Iris pigment epithelial cell (primary cell): ENCODE measurements at places on chromosomes 2 and 18.

- no peak for DNase-seq
Observed at GRCh38 chr2:164671664-164672396, 50.5 kb upstream of the GRB14 start.

GRCh38 chr2:57343391-57344006 is 703.1 kb upstream of the VRK2 start:
- no peak for DNase-seq

DNA sequence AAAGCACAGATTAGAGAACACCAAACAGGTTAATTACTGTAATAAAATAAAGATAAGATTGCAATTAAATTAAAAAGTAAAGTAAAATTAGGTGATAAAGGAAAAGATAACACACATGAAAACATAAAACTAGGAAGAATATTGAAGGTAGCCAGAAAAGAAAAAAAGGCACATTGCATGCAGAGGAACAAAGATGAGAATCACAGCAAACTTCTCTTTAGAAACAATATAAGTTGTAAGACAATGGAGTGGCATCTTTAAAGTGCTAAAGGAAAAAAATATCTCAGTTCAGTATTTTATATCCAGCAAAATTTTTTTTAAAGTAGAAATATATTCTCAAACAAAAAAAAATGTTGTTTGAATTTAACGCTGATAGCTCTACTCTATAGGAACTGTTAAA is 366.0 kb downstream of the CPS1 start:
- no peak for DNase-seq

DNA sequence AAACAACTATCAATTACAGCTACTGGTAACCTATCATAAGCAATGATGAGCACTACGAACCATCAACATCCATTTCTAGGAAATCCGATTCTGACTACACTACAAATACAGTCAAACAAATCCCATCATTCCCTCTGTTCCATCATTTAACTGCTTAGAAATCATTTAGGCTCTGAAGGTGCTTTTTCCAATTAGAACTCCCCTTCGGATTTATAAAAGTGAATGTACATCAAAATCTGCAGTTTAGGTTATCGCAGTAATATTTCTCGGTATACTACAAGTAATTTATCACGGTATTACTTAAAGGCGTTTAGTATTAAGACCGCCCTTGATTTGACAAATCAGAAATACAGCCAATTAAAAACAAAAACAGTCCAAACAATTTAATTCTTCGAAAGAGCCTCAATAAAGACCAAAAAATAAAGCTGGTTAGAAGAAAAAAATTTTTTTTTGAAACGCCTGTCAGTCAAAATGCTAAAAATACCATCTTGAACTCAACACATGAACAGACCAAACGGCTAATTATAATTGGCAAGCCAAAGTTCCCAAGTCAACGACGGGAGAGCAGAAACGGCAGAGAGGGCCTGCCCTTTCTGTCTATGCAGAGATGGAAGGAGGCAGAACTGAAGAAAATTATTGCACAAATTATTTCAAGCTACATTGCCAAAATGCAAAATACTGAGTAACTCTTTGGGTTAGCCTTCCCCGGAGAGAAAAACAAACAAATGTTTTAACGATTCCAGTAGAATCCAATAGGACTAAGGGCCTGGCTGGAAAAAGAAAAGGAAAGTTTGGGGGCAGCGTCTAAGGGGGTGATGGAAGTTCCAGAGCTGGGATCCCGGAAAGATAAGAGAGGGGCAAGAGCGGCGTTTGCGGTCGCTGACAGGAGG is 1.2 kb downstream of the VPS54 start:
- DNase-seq: peak; percentile 36

DNA sequence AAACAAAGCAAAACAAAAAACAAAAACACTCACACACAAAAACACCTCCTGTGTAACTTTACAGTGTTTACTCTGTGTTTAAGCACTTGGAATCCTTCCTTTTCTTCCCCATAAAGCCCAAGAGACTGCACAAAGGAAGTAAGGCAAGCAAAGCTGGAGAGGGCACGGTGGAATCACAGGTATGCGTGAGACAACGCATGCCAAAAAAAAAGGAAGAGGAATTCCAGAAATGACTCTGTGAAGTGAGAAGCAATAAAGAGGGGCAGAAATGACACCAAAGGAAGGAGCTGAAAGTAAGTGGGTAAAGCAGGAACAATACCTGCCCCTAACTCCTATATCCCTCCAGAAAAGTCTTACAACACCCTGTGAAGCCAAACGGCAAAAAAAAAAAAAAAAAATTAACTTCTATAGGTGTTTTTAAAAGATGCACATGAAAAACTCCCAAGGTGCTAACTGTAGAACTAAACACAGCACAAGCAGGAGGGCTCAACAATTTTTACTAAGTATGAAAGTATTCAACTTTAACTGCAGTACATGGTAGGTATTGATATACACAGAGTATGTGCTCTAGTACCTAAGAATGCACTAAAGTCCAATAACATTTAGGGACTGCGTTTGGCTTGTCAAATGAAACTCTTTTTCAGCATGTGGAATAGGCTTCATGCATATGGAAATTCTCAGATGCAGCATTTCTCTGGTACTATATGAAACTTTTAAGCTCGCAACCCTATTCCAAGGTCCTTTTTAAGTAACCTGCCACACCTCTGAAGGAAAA is 9.1 kb downstream of the RND3 start:
- peak; percentile 34 for DNase-seq

- DNase-seq: no peak
Observed at GRCh38 chr18:13973061-13973575, 57.8 kb upstream of the MC2R start.

GRCh38 chr18:46310258-46310657 is 206.1 kb downstream of the HAUS1 start:
- no peak for DNase-seq

DNA sequence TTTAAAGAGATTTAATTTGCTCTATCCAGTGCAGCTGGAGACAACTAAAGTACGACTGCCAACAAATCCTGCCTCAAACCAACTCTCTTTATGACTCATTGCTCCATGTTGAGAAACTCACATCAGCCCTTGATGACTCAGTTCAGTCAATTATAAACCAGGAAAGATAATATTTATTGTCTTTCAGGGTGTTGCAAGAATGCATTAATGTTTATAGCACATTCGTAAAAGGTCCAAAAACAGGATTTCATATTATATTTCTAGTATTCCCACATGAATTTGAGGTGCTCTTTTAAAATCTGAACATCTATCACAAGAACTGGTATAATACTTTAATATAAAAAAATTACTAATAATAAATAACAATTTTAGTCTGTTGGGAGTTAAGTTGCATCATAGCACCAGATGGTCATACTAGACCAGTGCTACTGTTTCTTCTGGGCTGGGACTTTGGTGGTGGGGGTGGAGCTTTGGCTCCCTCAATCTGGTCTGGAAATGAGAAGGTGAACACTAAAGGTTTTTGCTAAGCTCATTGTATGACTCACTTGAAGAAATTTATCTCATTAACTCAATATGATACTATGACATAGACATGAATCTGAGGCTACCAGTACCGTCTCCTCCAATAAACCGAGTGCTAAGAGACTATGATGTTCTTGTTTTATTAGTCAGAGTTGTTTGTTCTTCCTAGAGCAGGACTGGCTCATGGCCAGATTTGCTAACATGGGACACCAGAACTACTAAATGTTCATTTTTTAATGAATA is 26.6 kb upstream of the MAP3K20 start:
- peak; percentile 99 for DNase-seq

- peak; percentile 73 for DNase-seq
Observed at GRCh38 chr2:188629753-188630527, 338.3 kb downstream of the GULP1 start.

DNA sequence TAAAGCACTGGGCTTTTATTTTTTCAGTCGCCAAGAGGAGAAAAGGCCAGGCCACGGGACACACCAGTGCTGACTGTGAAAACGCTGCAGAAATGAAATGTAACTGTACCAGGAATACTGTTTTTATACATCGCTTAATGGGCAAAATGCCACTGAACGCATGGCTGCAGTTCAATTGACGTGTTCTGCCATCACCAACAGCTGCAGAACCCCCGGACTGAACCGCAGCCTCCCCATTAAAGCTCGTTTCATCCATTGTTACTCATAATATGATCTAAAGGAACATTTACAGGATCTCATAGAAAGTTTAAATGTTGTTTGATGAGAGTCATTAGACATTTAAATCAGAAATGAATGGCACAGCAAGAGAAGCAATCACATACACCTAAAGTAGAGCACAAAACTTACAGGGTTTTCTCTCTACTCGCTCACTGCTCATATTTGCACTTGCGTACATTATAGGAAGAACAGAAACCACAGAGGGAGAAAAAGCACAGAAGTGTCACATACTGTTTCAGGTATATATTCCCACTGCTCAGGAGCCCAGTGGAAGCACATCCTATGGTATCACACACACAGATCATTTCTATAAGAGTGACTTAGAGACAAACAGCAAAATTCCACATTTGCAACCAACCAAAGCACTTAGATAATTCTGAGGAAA is 35.3 kb downstream of the TCF4 start:
- DNase-seq: peak; percentile 37

- DNase-seq: no peak
Observed at GRCh38 chr2:113137827-113138226, 10.4 kb downstream of the IL1RN start.

DNA sequence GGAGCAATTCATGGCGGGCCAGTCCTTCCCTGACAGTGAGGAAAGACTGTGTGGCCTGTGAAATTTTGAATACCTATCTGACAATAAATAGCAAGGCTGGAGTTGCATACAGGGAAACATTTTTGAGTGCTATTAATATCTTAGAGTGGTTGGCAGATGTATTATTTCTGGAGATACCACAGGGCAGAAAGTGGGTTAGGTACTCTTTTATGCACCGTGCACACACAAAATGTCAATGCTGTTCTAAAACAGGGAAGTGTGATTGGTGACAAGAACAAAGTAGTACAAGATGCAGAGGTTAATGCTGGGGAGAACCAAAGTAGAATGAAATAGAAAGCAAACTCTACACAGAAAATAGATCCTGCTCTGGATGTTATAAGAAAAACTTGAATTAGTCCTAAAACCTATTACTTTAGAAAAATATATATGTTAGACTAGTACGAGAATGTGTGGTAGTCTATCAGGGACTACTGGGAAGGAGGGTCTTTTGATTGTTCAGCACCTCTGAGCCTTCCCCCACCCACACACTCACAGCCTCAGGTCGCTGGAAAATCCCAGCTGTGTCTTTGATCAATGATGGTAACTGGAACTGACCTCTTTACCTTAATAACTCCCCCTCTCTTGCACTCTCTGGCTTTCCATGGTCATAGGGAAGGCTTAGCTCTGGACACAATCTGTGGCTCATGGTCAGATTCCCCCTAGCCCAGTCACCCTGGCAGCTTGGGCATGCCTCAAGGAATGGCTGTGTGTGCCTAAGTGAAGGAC is 58.2 kb downstream of the SERPINB8 start:
- no peak for DNase-seq

GRCh38 chr2:38149531-38149930 is 73.6 kb upstream of the CYP1B1 start:
- peak; percentile 66 for DNase-seq

DNA sequence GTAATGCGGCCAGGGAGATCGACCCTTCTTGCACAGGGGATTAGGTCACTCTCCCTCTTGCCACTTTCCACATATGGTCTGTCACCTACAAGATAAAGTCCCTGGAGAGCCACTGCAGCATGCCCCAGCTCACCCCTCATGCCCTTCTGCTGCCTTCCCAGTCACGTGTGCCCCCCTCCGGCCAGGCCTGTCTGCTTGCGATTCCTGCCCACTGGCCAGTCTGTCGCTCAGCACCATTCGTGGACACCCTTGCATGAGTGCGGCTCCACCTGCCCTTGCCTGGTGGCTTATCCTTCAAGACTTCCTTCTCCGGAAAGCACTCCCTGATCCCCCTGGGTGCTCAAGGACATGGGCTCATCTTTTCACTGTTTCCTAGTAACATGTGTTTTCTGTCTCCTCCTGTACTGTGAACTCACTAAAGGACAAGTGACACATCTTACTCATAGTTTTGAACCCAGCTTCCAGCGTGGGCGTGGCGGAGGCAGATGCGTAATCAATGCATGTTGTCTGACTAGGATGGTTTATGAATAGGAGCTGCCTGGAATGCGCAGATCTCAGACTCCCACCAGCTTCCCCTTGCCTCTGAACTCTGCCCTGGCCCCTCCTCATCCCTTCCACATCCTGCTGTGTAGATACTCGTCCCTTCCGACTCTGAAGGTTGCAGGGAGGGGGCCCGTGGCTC is 7.8 kb upstream of the NT5DC4 start:
- peak; percentile 71 for DNase-seq

DNA sequence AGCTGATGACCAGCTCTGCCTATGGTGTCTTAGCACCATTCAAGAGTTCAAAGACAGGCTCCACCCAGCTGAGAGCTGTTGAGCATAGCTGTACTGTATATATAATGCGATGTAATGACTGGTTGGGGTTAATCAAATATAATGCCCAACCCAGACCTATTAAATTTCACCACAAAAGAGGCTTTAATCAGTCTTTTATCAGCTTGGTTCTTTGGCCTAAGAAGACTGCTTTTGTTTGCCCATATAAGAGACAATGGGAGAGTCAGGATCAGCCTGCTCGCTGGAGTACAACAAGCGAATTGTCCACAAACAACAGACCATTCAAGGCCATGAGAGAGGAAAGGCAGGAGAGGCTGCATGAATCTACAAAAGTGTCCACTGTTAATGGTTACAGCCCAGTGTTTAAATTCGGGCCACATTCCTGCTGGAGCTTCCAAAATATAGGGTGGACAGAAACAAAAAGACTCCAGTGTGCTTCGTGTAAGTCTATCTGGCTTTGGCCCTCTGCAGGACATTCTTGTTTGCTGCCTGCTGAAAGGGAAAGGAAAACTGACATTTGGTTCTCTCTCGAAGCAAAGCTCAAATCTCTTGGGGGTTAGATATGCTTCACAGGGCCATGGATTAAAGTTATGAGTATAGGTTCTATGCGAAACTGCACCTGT is 299.0 kb upstream of the FBXO11 start:
- DNase-seq: peak; percentile 22

GRCh38 chr2:119713819-119714490 is 35.0 kb downstream of the TMEM177 start:
- DNase-seq: no peak

DNA sequence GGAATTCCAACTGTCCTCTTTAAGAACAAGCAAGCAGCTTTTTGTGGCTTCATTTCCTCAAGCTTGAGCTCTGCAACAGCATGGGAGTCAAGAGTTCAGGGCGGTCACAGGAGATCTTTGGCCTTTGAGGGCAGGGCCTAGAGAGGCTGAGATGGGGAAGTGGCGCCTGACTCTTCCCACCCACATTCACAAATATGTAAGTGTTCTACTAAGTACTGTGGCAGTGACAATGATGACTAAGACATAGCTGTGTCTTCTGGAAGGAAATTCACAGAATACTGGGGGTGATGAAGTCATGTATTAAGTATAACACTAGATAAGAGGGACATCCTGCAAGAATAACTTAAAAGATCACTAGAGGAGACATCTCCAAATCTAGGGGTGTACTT is 15.0 kb downstream of the RND3 start:
- peak; percentile 93 for DNase-seq

DNA sequence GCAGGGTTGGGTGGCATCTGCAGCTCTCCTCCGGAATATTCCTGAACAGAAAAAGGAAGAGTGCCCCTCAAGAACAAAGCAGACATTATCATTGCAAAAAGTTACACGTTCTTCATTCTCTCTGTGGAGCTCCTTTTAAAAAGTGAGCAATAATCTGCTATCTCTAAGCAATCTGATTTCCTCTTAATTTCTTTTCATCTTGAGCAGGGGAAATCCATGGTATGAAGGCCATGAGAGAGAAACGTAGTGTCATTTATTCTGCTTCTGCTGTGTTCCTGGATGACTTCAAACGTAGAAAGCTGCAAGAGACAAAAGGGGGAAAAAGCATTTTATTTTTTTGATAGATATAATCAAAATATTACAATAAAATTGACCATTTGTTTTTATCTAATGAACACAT is 16.9 kb downstream of the SMIM21 start:
- no peak for DNase-seq
